ENCODE measurements at places on chromosomes 5 and 9.
A peak's percentile ranks its signal among the peaks of the same experiment; 100 is the strongest.

DNA sequence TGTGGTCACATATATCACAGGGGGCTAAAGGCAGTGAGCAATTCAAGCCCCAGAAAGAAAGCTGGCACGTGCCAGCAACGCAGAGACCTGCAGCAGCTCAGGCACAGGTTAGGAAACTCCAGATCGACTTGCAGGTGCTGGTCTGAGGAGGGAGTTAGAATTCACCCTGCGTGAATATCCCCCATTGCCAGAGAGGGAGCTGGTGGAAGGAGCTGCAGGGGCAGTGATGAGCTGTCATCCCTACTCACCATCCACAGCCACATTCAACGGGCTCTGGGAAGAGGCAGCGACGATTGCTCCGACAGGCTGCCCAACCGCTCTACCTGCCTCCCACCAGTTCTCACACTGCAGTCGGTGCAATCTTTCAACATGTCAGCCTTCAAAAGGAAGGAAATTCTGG is 40.8 kb upstream of the CLK4 start:
- DNase-seq: no peak

DNA sequence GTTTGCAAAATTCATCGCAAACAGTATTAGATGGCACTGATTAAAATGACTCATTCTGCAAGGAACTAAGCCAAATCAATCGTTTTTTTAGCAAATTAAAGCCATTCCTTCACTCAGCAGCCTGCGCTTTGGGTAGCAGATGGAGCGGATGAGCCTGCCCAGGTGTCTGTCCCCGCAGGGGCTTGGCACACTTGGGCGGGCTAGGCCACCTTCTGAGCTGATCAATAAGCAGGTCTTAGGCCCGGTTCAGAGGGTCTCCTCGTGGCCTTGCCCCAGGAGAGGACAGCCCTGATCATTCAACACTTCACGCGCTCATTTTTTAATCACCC is 78.0 kb upstream of the FCN1 start:
- DNase-seq: no peak

GRCh38 chr9:137694962-137695875 is 76.4 kb downstream of the EHMT1 start:
- no peak for DNase-seq

GRCh38 chr9:106784076-106784475 is 78.9 kb upstream of the ZNF462 start:
- DNase-seq: no peak

- no peak for DNase-seq
These were observed 45.8 kb upstream of the STK32A start for GRCh38 chr5:147189109-147189424.

DNA sequence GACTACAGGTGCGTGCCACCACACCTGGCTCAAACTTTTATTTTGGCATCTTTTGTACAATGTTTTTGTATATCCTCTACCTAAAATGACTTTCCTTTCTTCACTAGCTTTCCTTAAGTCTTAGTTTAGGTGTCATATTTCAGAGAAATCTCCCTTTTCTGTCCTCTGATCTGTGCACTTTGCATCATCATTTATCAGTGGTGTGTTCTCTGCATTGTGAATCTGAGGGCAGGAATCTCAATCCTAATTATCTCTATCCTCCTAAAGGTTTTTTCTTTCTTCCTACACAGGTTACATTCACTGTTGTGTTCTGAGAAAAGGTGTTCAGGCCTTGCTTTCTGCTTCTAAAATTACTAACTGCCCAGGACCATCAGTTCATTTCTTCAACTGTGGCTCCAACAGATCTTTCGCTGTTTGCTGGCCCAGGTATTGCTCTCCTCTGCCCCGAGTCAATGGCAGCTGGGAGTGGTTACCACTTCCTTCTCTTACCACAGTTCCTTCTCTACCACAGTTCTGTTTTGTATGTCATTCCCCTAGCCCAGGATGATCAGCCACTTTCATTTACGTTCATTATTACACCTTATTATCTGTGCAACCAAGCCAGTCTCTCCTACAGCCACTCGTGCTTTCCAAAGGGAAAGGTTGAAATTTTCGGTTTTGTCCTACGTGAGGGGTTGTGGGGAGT is 14.0 kb downstream of the TGFBR1 start:
- DNase-seq: no peak

- no peak for DNase-seq
These were observed at the start of gene FBLL1 for GRCh38 chr5:168528521-168529373. Gene FBLL1, plus strand, starts transcription at chr5:168529305. Its CDS starts 200 bp downstream, at chr5:168529505.

DNA sequence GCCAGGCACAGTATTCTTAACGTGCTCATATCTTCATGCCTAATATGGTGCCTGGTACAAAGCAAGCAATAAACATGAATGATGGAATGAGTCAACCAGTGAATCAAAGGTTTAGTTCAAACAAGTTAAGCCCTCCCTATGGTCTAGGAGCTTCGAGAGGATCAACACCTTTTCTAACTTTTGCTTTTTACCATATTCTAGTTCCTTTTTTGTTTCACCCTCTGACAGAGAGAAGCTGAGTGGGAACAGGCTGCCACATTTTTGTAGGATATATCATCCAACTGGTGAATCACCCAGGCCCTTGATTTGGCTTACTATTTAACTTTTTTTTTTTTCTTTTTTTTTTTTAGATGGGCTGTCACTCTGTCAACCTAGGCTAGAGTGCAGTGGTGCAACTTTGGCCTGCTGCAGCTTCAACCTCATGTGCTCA is 39.3 kb upstream of the TNC start:
- no peak for DNase-seq

DNA sequence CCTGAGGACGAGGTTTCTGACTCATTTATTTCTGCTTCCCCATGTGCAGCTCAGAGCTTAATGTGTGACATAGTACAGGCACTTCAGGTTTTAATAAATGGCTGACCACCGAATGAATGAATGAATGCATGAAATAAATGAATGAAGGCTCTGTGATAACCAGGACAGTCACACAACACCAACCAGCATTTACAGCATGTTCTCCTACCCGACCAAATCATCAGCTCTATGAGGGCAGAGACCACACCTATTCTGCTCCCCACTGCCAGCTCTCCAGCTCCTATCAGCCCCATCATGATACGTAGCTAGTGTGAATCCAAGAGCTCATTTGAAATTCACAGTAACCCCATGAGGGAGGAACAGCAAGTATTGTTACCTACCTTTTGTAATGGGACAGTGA is 4.8 kb downstream of the TMOD1 start:
- no peak for DNase-seq

GRCh38 chr9:104802110-104802509 is 38.2 kb downstream of the NIPSNAP3B start:
- DNase-seq: no peak

DNA sequence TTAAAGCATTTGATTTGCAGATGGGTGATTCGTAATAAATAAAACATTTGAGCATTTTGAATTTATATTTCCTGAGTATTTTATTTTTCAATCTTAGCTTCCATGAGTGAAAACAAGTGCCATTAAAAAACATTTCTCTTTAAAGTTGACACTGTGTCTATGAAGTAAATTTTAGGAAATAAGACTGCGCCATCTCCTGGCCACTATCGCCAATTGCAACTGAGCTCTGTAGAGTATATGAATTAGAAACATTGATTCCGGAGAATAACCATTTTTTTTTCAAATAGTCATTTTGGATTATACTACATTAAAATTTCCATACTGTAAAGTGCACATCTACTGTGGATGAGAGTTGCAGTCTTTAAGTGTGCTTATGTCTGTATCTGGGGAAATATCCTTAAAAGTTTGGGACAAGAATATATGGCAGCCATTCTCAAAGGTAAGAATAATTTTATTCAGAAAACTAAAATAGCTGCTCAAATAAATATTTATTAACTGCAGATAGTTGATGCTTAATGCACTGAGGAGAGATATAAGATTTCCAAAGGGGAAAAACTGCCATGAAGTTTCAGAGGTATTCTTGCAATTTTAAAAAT is 5.9 kb downstream of the DMRTA1 start:
- DNase-seq: peak; percentile 20

DNA sequence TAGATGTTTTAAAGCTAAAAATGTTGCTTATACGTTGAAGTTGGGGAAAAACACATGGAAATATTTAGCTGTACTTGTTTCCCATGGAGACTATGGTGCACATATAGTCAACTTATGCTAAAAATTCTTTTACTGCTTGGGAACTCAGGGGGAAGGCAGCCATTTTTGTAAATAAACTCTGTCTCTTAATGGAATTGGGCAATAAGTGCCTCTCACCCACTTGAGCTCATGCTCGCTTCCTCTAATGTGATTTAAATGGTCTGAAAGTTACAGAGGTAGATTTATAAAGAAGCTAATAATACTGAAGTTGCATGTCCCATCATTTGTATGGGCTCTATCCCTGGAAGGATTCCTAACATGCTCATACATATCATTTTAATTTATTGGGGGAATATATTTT is 523.8 kb downstream of the RASEF start:
- no peak for DNase-seq

DNA sequence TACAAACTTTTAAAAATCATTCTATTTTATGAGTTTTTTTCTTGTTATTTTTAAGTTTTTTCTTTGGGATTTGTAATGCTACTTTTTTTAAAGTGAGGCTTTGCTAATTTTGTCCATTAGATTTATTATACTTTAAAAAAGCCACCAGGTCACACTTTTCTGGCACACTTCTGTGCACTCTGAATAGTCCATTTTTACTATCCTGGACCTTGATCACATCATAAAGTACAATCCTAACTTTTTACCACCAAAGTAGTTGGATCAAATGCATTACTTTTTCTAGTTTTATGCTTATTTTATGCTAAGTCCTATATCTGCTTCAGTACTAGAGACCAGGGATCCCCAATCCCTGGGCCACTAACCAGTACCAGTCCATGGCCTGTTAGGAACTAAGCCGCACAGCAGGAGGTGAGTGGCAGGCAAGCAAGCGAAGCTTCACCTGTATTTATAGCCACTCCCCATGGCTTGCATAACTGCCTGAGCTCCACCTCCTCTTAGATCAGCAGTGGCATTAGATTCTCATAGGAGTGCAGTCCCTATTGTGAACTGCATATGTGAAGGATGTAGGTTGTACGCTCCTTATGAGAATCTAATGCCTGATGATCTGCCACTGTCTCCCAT is 16.0 kb downstream of the FRRS1L start:
- no peak for DNase-seq

GRCh38 chr9:96202971-96203780 is 98.8 kb downstream of the HSD17B3 start:
- DNase-seq: no peak

DNA sequence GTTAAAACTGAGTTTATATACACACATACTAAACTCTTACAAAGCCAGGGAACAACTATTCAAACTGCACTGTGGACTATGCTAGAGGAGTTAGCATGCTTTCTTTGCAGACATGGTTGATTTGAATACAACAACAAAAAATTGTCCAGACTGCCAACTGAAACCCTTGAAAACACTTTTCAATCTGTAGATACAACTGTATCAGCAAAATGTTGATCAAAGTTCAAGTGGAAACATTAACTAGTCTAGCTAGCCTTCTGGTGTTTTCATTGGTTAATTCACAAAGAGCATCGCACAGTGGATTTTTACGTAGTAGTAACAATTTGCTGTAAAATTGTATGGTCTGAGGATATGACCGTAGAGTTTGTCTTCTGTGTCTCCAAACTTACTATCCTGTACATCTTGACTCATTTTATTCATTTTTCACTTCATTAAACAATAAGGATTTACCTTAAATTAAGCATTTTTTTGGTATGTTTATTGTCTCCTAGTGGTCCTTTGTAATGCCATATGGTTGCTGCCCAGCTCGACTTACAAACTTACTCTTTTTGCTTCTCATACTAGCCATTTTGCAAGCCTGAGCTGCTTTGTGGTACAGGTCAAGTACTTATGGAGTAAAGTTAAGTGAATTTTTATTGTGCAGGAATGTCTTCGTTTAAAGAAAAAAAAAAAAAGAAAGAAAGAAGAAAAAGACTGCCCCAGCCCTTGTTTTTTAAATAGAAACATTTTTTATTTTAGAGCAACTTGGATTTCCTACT is 123.4 kb downstream of the ZCCHC7 start:
- DNase-seq: no peak

DNA sequence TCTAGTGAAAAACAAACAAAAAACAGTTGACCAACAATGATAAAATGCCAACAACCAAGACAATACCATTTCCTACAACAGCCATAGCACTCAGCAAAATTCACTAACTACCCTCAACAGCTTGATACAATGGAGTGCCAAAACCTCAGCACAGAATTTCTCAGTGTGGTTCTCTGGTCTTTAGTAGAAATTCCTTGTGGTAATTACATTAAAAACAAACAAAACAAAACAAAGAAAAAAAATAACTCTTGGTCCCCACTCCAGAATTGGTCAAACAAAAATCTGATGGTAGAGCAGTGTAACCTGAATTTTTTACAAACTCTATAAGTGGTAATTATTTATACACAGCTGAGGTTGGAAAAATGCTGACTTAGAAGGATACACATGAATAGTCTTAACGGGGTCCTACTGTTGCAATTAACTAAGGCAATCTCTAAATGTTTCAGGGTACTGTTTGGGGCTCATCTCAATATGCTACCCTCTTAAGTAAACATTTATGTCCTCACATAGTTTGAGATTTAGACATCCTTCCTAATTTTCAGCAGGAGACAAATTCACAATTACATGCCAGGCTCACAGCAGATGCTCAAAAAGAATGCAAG is 13.8 kb downstream of the CSNK1A1 start:
- DNase-seq: no peak

GRCh38 chr5:137001026-137001569 is 498.0 kb downstream of the SPOCK1 start:
- no peak for DNase-seq

DNA sequence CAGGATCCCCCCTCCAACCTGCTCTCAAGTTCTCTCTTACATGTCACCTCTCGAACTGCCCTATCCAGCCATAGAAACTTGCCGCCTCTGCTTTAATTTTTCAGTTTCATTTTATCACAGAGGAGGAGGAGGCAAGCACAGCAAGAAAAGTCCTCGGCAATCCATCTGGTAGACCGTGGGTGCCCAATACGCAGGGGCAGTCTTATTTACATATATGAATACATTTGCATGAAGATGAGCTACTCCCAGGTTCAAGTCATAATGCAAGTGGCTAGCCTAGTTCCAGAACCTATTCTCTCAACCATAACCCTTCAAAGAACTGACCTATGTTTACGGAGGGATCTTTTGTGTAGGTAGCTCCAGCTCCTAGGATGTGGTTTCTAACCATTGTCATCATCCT is 223.2 kb upstream of the PANK3 start:
- no peak for DNase-seq

DNA sequence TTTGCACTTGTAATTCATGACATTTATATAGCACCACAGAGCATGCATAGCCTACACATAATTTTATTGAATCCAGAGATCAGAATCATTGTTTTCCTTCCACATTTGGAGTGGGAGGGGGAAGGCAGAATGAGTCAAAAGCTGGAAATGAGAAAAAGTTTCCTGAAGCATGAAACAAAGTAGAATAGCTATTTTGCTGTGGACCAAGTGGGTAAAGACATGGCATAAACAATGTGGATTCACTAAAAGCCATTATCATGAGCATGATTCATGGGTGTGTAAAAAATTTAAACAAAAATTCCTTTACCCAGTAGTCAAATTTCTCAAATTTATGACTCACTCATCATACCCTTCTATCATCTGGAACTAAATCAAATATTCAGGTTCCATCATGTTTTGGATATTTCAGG is 97.9 kb downstream of the YIPF5 start:
- DNase-seq: no peak
